Fibroblast of the aortic adventitia (primary cell): ENCODE measurements at places on chromosomes 3 and 15. TPM values are rescaled to one million over a fixed set of nuclear protein-coding genes. Genes with fewer than 3 reads are reported as not detected.

Gene HRG
- not detected in 2 replicates for total RNA-seq

Gene VIPR1
- total RNA-seq = 5.6 TPM in 1 of 2 replicates, not detected in the other

Gene SEC62
- 52.3 and 71.0 TPM in 2 replicates for total RNA-seq

Gene TMA7
- 234 and 390 TPM in 2 replicates for total RNA-seq

Gene SLC6A11
- not detected in 2 replicates for total RNA-seq

Gene LSAMP
- 9.8 and 10.7 TPM in 2 replicates for total RNA-seq

Gene AHSG
- not detected in 2 replicates for total RNA-seq

Gene AGTR1
- 2.4 and 3.2 TPM in 2 replicates for total RNA-seq

Gene LARP6
- total RNA-seq = 55.9 and 68.1 TPM in 2 replicates

Gene SENP8
- 0.98 and 3.8 TPM in 2 replicates for total RNA-seq

Gene SMCO1
- not detected in 2 replicates for total RNA-seq

Gene XIRP1
- total RNA-seq = 0.09 TPM in 1 of 2 replicates, not detected in the other
